ENCODE measurements at places on chromosomes 13 and 19.

DNA sequence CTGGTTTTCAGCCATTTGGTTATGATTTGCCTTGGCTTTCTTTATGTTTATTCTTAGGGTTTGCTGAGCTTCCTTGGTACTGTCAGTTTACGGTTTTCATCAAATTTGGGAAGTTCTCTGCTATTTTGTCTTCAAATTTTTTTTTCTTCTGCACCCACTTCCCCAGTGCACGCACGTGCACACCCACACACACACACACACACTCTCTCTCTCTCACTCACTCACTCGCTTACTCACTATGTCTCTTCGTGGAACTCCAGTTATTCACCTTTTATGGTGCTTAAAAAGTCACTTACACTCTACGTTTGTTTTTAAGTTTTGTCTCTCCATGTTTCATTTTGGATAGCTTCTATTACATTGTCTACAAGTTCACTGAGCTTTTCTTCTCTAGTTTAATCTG is 7.1 kb downstream of the AKAP11 start:
- no peak for DNase-seq

DNA sequence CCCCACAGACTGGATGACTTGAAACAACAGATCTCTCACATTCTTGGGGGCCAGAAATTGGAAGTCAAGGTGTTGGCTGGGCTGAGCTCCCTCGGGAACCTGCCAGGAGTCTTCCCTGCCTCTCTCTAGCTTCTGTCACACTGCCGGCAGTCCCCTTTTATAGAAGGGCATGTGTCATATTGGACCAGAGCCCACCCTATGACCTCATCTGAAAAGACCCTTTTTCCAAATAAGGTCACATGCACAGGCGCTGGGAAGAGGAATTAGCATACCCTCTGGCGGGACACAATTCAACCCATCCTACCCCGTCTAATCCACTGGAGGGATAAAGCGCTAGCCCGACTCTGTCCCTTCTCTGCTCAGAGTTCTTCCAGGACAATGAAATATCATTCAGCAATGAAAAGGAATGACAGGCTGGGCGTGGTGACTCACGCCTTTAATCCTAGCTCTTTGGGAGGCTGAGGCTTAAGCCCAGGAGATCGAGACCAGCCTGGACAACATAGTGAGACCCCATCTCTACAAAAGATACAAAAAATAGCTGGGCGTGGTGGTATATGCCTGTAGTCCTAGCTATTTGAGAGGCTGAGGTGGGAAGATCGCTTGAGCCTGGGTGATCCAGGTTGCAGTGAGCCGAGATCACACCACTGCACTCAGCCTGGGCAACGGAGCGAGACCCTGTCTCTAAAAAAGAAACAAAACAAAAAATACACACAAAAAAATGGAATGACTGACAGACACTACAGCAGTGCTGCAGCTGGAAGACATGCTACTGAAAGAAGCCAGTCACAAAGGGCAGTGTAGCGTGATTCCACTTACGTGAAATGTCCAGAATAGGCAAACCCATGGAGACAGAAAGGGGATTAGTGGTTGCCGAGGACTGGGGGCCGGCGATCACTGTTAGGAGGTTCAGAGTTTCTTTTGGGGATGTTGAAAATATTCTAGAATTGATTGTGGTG is 28.5 kb downstream of the MEIS3 start:
- DNase-seq = no peak

- no peak for DNase-seq
Measured at GRCh38 chr19:35928507-35928906, 7.7 kb upstream of the LRFN3 start.

DNA sequence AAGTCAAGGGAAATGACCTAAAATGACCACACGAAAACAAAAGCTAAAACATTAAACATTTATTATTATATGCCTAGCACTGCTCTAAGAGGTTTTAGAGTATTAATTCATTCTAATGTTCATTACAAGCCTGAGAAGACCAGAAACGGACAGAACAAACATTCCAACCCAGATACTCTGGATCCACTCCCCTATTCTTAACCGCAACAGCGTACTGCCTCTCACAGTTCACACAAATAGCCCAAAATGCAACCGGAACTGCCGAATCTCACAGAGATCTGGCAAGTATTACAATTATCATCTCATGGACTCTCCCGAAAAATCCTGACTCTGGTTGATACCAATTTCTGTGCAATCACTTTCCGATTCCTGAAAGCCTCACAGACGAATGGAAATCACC is 1.4 kb downstream of the ZNF780B start:
- DNase-seq = no peak

DNA sequence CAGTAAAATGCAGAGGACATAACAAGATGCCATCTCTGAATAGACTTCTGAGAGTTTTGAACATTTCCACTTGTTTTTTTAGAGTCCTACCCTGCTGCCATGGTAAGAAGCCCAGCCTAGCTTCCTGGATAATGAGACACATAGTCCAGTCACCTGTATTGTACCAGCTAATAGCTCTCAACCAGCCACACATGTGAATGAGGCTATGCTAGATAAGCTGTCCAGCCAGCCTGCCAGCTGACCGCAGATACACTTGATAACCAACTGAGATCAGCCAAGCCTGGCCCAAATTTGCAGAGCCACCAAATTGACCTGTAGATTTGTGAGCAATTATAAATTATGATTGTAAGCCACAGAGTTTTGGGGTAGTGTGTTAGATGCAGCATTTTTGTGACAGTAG is 10.7 kb downstream of the RFXAP start:
- no peak for DNase-seq

DNA sequence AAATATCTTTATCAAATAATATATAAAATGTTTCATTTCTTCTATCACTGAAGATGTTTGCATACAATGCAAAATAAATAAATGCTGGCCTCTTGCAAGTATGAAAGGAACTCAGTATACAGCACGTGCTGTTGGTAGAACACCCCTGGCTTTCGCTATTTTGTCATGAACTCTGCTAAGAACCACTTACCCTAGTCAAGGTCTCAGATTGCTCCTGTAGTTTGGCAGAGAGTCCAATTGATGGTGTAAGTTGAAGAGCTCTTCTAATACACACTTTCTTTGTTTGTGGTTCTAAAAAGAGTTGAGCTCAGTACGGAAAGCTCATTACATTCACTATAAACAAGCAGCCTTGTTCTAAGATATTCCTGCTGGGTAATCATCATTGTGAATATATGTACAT is 1258.9 kb downstream of the EFNB2 start:
- DNase-seq = no peak
